Neural cell (in vitro differentiated cells): ENCODE measurements at places on chromosomes 3 and 15. TPM values are rescaled to one million over a fixed set of nuclear protein-coding genes. Genes with fewer than 3 reads are reported as not detected.

The ECE2 gene
- polyA plus RNA-seq = 0.22 and 0.42 TPM in 2 replicates

The CCR8 gene
- polyA plus RNA-seq = not detected in 2 replicates

The ALS2CL gene
- 0.11 and 0.52 TPM in 2 replicates for polyA plus RNA-seq

The DAZL gene
- 0.20 TPM in 1 of 2 replicates, not detected in the other for polyA plus RNA-seq

The KY gene
- polyA plus RNA-seq = 1.7 TPM in 2 replicates

The EDEM1 gene
- 11.9 and 13.6 TPM in 2 replicates for polyA plus RNA-seq

The LOXL1 gene
- polyA plus RNA-seq = 1.9 and 2.1 TPM in 2 replicates

The PIERCE2 gene
- polyA plus RNA-seq = 10.2 and 13.1 TPM in 2 replicates

The ACVR2B gene
- 32.3 and 33.3 TPM in 2 replicates for polyA plus RNA-seq

The CLDN18 gene
- not detected in 2 replicates for polyA plus RNA-seq

The THSD4 gene
- 0.46 and 1.3 TPM in 2 replicates for polyA plus RNA-seq

The PRSS50 gene
- polyA plus RNA-seq = not detected in 2 replicates

The SLC7A14 gene
- polyA plus RNA-seq = 4.9 and 5.1 TPM in 2 replicates

The MGLL gene
- polyA plus RNA-seq = 2.0 and 3.7 TPM in 2 replicates

The BDH1 gene
- polyA plus RNA-seq = 12.9 and 14.7 TPM in 2 replicates

The WDR93 gene
- polyA plus RNA-seq = 0.41 TPM in 1 of 2 replicates, not detected in the other

The TPRG1 gene
- 0.17 and 1.6 TPM in 2 replicates for polyA plus RNA-seq

The ATP2C1 gene
- 134 and 145 TPM in 2 replicates for polyA plus RNA-seq

The RYR3 gene
- 12.6 and 14.1 TPM in 2 replicates for polyA plus RNA-seq

The TERB2 gene
- polyA plus RNA-seq = not detected in 2 replicates

The PAQR5 gene
- polyA plus RNA-seq = not detected in 2 replicates

The COL6A5 gene
- polyA plus RNA-seq = not detected in 2 replicates

The HCLS1 gene
- polyA plus RNA-seq = 0.25 and 0.28 TPM in 2 replicates

The LTF gene
- not detected in 2 replicates for polyA plus RNA-seq

The GOLGA8J gene
- polyA plus RNA-seq = not detected in 2 replicates

The NAALADL2 gene
- 1.6 and 2.2 TPM in 2 replicates for polyA plus RNA-seq

The NUP210 gene
- polyA plus RNA-seq = 8.2 and 14.4 TPM in 2 replicates

The CLDN11 gene
- 0.98 TPM in 1 of 2 replicates, not detected in the other for polyA plus RNA-seq

The RASL12 gene
- not detected in 2 replicates for polyA plus RNA-seq

The CDC25A gene
- polyA plus RNA-seq = 9.8 and 12.3 TPM in 2 replicates

The COL6A6 gene
- not detected in 2 replicates for polyA plus RNA-seq

The PPARG gene
- 0.35 and 0.54 TPM in 2 replicates for polyA plus RNA-seq

The ALDH1A3 gene
- 0.06 and 0.12 TPM in 2 replicates for polyA plus RNA-seq
